NCI-H1092 (cell line): ENCODE measurements at places on chromosomes 2 and 18.

GRCh38 chr2:168322325-168323007 is 75.1 kb upstream of the STK39 start:
- no peak for DNase-seq

DNA sequence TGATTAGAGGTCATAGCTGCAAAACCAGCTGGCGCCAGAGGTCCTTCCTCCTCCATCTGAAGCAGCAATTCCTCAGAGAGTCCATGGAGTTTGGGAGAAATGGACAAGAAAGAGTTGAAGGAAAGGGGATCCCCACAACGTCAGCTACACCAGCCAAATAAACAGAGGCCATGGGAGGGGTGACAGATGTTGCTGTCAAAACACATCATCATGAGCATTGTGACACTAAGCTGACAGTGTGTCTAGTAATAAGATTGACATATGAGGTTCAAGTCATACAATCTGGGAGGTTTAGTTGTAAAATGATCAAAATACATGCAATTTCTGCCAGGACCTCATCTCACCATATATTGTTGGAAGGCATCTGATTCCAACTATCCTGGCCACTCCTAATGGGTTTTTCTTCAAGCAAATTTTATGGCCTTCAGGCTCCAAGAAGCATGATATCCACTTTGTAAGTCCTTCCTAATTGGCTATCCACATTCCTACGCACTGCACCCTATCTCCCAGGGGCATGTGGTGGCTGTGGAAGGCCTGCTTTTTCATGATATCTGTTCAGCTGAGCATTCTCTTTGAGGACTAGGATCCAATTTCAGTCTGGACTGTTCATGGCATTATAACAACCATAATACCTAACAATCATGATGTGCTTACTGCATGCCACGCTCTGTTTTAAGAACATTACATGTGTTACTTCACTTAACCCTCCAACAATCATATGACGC is 335.0 kb upstream of the ID2 start:
- DNase-seq, result no peak

GRCh38 chr2:127700527-127701192 is 637 bp upstream of the SFT2D3 start:
- DNase-seq, result no peak

DNA sequence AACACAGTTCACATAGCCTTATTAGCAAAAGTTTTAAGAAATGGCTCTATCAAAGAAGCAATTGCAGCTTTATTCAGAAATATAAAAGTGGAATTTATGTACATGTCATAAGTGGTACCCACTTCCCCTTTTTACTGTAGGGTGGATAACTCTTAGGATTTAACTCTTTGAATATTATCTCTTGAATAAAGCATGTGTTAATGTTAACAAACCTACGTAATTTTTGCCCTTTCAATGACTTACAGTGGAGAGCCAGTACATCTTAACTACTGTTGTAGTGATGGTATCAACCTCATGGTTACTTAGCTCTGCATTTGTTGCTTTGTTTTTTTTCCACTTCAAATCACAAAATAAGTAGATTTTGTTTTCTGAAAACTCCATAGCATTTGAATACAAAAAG is 8.8 kb downstream of the NABP1 start:
- no peak for DNase-seq

DNA sequence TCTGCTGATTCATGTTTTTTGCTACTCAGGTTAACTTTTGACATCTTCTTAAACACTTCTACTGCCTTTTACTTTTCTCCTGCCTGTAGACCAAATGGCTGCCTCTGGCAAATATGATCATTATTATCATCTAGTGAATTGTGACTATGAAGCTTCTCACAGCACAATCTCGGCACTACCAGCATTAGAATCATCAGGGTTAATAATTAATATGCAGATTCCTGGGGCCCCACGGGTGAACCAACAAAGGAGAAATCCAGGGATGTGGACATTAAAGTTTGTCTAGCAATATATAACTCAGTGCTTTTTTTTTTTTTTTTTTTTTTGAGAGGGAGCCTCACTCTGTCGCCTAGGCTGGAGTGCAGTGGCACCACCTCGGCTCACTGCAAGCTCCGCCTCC is 136.1 kb downstream of the SPOPL start:
- DNase-seq, result no peak
